ENCODE measurements at places on chromosomes 2 and 18.
A peak's percentile ranks its signal among the peaks of the same experiment; 100 is the strongest.

DNA sequence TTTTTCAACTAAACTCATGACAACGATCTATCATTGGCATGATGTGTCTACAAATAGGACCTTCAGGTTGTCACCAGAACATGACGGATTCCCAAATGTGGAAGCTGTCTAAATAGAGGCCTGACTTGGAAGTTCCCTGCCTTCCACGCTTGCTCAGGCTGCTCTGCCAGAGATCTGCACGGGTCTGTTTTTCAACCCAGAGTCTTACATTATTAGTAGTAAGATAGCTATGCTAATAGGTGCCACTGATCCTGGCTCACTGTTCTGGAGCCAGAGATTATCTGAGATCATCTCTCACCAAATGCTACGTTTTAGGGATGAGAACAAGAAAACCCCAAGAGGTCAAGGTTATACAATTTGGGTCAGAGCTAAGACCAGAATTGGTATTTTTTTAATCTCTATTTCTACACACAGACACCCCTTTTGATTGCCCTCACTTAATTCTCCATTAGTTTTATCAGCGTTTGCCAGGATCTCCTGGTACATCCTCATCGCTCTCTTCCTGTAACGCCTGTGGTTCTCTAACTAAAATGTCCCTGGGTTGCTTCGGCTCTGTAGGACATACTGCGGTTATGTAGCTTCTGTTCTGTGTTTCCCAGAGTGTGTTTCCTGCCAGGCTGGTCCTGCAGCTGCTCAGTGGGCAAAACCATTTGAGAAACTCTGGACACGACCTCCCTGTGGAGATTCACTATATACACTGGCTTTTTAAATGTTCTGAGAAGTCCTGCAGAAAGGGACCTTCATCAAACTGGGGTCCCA, 5.7 kb downstream of the CDC42EP3 start:
- DNase-seq, result no peak

- DNase-seq, result no peak
These were observed 374.1 kb downstream of the LPIN1 start for GRCh38 chr2:12120281-12121150.

DNA sequence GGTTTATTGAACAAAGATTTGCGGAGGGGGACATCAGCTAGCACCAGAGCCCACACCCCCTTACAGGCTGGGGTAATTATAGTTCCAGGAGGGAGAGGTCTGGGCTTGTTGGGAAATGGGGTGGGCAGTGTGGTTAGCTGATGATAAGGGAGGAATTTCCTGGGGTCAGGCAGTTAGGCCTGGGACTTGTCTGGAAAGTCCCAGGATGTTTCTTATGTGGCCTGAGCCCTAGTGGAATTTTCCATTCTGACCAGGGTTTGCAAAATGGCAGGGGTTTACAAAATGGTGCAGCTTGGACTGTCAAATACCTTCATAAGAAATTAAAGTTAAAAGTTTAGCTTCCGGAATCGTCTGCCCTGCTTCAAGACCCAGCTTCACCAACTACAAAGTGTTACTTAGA, 199.1 kb downstream of the FBXO15 start:
- DNase-seq, result no peak

GRCh38 chr2:233965032-233965603, 47.9 kb downstream of the TRPM8 start:
- DNase-seq, result no peak

DNA sequence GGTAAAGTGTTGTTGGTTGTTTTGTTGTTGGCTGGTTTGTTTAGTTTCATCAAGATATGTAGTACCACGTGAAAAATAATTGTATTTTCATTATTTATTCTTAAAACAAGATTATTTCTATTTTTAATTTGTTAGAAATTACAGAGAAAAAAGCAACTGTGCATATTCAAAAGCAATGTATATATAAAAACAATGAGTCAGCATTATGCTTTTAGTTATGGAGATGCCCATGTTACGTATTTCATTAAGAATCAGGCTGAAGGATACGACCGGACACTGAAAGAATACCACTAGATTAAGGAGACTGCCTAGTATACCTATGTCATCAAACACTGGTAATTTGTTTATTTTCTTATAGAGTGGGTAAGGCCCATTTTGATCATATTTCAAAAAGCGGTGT, 1188.4 kb upstream of the NXPH2 start:
- no peak for DNase-seq

GRCh38 chr2:163665051-163665450, 70.8 kb downstream of the FIGN start:
- no peak for DNase-seq

GRCh38 chr18:23484561-23485182, 18.6 kb upstream of the RMC1 start:
- no peak for DNase-seq

GRCh38 chr18:25223211-25223610, 128.8 kb downstream of the ZNF521 start:
- DNase-seq, result no peak

GRCh38 chr2:183390109-183390508, 265.9 kb downstream of the NUP35 start:
- no peak for DNase-seq

DNA sequence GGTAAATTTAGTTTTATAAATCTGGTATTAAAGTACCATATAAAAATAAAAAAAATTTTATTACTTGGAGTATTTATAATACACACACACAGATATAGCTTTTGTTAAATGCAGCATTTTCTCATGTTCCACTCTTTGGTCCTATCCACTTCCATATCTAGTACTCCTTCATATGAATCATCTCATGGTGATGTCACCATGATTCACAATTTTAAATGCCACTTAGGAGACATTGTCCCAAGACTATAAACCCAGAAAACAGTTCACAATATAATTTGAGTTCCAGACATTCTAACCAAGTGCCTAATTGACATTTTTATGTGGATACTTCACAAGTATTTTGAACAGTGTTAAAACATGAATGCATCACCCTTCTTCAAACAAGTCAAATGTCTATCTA, 1398.3 kb downstream of the DSC3 start:
- DNase-seq, result no peak

GRCh38 chr2:156436497-156437085, 412 bp downstream of the GPD2 start:
- DNase-seq, result peak; percentile 24

- DNase-seq, result no peak
These were observed 539.4 kb upstream of the ID2 start for GRCh38 chr2:8142461-8142860.

- peak; percentile 63 for DNase-seq
These were observed 56.6 kb downstream of the CLHC1 start for GRCh38 chr2:55175254-55176093.

DNA sequence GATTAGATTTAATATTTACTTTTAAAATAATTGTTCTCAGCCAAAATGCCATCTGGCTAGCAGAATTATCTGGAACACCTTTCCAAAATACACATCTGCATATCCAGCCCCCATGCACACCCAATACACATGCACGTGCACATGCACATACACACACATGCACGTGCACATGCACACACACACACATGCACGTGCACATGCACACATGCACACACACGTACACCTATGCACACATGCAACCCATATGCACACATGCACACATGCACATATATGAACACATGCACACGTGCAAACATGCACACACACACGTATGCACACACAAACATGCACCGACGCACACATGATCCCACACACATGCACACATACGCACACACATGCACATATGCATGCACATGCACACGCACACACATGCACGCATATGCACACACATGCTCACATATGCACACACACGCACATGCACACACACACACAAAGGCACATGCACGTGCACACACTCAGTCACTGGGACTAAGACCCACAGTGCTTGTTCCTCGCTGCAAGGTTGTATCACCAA, 53.5 kb downstream of the COPS8 start:
- DNase-seq, result no peak

- DNase-seq, result no peak
These were observed 34.8 kb downstream of the C1D start for GRCh38 chr2:68027959-68028358.

DNA sequence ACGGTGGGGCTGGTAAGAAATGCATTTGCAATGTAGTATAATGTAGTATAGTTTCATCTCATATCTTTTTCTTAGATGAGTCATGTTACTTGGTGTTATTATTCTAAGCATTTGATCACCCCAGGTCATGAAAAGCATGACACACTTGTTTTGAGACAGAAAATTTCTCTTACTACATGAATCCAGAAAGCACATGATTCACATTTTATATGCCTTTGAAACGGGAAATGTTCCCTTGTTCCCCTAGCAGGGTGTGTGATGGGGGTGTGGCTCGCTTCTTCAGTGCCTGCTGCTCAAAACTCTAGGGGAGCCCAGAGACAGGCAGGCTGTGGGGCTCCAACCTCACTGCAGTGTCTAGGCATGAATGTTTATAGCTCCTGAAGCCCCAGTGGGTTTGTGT, 116.0 kb upstream of the RAB27B start:
- DNase-seq, result no peak

DNA sequence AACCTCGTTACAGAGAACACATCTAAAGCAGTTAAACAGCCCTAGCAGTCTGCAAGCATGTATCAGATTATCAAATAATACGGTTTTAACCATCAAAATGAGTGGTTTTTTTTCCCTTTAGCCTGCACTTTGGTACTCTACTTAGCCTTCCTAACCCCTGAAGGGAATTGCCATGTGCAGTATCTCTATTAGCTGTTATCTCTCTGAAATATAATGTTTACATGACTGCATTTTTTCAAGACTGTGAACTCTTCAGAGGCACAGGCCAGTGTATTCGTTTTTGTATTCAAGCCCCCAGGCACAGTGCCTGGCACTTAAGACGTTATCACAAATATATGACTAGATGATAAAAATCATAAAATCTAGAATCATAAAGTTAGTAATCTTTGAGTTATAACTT, 509.5 kb downstream of the PARD3B start:
- DNase-seq, result no peak

DNA sequence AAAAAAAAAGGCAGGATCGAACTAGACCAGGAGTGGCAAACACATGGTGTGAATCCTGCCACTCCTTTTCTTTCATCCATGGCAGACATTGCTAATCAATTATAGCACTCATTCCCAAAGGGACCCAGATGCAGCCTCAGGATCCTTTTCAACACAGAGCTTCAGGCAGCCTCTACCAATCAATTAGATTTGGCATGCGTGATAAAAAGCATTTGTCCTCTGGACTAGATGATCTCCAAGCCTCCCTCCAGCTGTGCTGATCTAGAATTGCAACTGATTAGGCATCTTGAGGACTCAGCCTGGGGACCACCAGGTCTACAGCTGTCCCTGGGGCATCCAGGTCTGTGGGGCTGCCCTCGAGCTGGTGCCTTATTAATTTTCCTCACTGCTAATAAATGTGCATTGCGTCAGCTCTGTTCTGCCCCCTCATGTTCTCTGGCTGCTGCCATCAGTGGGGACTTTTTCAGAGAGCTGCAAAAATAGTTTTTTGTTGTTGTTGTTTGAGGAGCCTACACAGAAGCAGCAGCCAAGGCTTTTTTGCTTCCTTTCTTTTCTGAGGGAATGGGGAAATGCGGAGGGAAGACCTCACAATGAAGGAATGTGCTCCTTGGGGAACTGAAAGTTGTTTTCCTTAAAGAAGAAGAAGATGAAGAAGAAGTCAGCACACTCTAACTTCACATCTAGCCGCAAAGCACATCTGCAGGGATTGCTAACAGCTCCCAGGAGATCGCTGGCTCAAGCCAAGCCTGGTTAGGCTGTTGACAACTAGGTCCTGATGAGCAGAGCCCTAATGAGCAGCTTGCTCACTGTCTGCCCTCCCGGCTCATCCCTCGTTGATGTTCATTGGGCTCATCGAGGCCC, 8.8 kb upstream of the ATOH8 start:
- no peak for DNase-seq

GRCh38 chr18:1846640-1847039, 724.7 kb downstream of the METTL4 start:
- DNase-seq, result no peak

DNA sequence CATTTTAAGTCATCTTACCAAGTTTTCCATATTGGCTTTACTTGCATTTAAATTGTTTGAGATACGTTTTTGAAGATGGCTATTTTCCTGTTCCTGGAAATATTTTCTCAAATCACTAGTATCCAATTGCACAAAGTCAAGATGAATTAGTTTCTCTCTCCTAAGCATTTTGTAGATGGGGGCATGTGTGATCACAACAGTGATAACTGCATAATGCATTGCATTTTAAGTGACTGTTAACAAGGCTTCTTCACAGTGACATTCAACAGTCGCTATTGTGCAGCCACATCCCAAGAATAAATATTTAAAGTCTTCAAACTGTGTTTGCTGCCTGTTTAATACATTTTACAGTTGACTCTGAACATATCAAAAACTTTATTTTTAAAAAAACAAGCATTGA, 694.2 kb upstream of the CDH7 start:
- DNase-seq, result no peak

GRCh38 chr18:80233899-80234298, 13.4 kb downstream of the PARD6G start:
- no peak for DNase-seq

DNA sequence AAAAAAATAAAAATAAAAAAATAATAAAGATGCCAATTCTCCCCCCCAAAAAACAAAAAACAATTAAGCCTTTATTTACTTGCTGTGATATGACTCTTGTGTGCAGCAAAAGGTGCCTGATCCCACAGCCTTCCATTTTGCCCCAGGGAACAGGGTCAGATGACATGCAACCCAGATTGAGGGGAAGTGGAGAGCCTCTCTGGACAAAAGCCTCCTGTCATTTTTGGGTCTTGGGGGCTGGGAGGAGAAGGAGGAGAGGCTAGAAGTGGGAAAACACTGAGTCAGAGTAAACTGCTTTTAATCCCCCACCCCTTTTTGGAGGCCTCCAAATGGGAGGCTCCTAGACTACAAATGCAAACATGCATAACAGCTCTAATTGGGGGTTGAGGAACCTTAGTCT, 46.6 kb upstream of the SCG2 start:
- no peak for DNase-seq

DNA sequence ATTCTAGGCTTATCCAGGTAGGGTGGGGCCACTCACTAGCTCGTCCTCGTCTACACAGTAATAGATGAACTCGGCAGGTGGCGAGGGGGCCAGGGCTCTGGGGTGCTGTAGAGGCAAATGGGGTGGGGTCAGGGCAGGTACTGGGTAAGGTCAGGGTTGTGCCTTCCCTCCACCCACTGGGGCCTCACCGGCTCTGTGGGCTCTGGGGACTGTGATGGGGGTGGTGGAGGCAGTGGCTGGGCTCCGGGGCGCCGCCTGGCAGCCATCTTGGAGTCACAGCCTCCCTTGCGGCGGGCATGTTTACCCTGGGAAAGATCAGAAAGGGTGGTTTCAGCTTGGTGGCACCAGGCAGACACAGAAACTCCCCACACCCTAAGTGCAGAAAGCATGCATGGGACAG, 6.4 kb downstream of the MBD1 start:
- DNase-seq, result no peak

GRCh38 chr18:58087928-58088690, 44.1 kb downstream of the NEDD4L start:
- DNase-seq, result no peak
